ENCODE measurements at places on chromosomes 5 and 9. TPM values are rescaled to one million over a fixed set of nuclear protein-coding genes. Genes with fewer than 3 reads are reported as not detected.

- DNase-seq: peak; percentile 66
These were observed 29.5 kb downstream of the MTAP start for GRCh38 chr9:21831841-21832509.

DNA sequence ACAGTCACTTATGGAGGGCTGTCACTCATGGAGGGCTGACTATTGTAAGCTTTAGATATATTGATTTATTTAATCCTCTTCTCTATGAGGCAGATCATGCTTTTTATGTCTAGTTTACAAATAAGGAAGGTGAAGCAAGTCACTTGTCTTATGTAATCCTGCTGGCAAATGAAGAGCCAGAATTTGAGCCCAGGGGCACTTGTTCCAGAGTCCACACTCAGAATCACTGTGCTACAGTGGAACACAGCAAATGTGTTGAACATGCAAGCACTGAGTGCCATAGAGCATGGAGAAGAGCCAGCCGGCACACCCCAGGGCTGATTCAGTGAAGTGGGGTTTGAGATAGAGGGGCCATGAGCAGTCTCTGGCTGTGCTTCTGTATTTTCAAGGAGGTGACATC is 326.6 kb downstream of the MARCHF11 start:
- no peak for DNase-seq

Gene RIMOC1
- total RNA-seq: 23.6 TPM

GRCh38 chr9:90987566-90987965 is 185.9 kb downstream of the SYK start:
- no peak for DNase-seq

Gene UGT3A1
- not detected for total RNA-seq

GRCh38 chr5:98827161-98827560 is 53.7 kb downstream of the RGMB start:
- no peak for DNase-seq

GRCh38 chr9:89929315-89929672 is 324.5 kb downstream of the GADD45G start:
- DNase-seq: no peak

- DNase-seq: no peak
These were observed 223.3 kb downstream of the SEC61B start for GRCh38 chr9:99445371-99445891.

GRCh38 chr9:130215341-130216119 is 43.3 kb downstream of the NCS1 start:
- no peak for DNase-seq

DNA sequence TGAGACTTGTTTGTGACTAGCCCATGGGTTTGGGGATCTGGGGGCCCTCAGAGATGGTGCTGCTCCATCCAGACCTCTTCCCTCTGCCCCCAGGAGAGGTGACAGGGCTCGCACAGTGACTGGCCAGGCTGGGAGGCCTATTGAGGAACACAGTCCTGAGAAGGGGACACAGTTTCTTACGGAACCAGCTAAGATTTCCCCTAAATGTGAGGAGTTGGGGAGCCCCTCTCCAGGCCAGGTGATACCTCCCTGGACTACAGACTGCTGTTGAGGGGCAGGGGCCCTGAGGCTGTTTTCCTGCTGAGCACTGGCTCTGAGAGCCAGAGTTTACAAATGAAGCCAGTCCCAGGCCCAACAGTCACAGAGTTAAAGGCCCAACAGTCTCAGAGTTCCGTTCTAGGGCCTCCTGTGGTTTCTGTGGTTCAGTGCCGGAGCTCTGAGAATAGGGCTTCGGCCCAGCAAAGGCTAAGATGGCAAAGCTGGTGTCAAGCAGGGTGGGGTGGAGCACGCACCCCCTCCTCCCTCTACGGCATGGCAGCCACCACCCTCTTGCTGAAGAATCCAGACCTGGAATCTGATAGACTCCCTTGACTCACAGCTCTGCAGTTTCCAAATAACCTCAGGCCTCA is 1.1 kb upstream of the SEMA4D start:
- DNase-seq: no peak

- no peak for DNase-seq
These were observed 259.1 kb downstream of the SH3GL2 start for GRCh38 chr9:17837965-17838364.

DNA sequence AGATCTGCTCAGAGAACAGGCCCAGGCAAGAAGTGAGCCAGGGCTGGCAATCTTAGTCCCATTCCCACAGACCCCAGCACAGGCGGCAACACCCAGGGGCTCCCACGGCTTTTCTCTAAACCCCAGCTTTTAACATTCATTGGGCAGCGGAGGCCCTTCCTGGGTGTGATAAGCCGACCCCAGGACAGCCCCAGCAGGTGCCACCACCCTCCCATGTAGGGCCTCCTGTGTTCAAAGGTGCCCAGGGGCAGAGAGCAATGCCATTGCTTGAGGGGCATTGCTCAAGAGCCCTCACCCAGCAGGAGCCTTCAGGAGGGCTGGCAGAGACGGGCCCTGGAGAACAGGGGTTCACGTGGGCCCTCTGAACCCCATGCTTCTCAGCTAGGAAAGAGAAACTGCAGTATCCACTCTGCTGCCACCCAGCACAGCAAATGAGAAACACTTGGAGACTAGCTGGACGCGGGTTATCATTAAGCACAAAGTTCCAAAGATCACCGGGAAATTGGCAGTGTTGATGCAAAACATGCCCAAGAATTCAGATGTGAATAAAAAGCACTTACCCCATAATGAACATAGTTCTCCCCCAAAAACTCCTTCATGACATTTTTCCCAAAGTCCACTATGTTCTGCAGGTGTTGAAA is 13.9 kb downstream of the IPPK start:
- peak; percentile 35 for DNase-seq

DNA sequence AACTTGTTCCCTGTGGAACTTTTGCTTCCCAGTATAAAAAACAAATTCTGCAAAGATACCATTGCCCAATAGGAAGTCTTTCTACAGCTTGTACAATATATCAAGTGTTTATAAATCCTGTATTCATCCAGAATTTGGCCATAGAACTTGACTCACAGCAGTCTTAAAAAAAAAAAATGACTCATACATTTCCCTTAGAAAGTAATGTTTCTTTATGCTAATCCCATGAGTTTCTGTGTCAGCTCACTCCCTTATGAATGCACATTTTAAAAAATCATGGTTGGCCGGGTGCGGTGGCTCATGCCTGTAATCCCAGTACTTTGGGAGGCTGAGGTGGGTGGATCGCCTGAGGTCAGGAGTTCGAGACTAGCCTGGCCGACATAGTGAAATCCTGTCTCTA is 89.3 kb upstream of the DMRT1 start:
- no peak for DNase-seq

GRCh38 chr5:11700391-11700790 is 203.9 kb downstream of the CTNND2 start:
- DNase-seq: no peak

Gene ARHGEF39
- 22.8 TPM for total RNA-seq

- DNase-seq: no peak
These were observed 1023.1 kb upstream of the DMAC1 start for GRCh38 chr9:8822667-8823025.

GRCh38 chr5:27708534-27708933 is 670.1 kb upstream of the CDH9 start:
- no peak for DNase-seq

Gene GABBR2
- total RNA-seq: not detected

DNA sequence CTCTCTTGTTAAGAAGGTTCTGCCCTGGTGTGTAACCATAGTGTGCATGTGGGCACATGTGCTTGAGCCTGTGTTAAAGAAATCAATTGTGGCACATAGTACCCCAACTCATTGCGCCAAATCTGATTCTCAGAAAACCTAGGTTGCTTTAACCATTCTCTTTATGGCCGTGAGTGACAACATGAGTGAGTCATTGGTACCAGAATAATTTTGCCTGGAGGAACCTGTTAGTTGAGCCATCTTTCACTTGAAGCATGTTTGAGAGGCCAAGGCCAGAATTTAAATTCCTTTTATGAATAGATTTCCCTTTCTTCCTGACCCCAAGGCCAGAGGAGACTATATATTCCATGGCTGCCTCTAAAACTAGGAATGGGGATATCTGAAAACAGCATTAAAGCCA is 35.2 kb upstream of the SLC36A2 start:
- DNase-seq: no peak

Gene FOXD4L4
- 0.25 TPM for total RNA-seq

- DNase-seq: no peak
These were observed 21.0 kb downstream of the DBH start for GRCh38 chr9:133657120-133657661.

- DNase-seq: no peak
These were observed 10.2 kb downstream of the NFX1 start for GRCh38 chr9:33300546-33300945.

DNA sequence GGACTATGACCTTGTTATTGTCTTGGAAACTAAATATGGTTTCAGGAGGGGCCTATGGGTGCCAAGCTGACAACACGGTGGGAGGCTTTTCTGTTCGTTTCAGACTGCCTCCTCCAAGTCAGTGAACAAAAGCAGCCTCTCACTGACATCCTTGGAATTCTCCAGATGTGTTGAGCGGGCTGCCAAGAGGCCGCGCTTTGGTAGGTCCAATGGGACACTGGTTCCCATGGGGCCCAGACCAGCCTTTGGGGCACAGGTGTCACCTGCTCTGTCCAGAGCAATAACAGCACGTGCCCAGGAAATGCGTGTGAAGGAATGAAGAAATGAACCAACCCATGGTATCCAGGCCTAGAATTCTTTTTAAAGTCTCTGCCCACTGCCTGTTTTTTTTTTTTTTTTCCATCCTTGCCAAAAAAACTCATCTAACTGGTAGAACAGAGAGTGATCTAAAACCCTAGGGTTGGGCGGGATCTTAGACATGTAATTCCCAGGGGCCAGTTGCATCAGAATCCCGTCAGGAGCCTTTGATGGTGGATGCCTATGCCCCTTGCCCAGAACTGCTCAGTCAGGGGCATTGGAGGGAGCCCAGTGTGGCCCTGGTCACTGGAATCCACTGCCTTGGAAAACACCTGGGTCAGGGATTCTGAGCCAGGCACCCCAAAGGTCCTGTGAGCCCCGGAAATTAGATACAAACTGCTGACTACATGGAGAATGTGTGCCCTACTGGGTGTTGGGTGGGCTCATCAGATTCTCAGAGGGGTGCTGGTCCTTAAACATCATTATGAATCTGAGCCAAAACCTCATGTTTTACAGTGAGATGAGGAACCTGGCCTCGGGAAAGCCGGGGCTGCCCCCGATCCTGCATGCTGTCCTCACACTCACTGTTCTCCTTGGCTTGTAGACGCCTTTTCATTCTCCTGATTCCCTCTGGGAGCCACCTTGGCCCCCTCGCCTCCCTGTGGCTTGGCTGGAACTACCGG is 60.1 kb downstream of the GTF3C4 start:
- DNase-seq: no peak

GRCh38 chr9:4663956-4664355 is 1.9 kb downstream of the PLPP6 start:
- no peak for DNase-seq

- peak; percentile 80 for DNase-seq
These were observed 39.9 kb downstream of the MOCS2 start for GRCh38 chr5:53069626-53070025.

Gene SLC45A2
- total RNA-seq: not detected

Gene GABRA1
- not detected for total RNA-seq

GRCh38 chr9:78839252-78839651 is 542.3 kb downstream of the PSAT1 start:
- DNase-seq: no peak

GRCh38 chr5:57509501-57510260 is 27.1 kb upstream of the ACTBL2 start:
- DNase-seq: no peak

DNA sequence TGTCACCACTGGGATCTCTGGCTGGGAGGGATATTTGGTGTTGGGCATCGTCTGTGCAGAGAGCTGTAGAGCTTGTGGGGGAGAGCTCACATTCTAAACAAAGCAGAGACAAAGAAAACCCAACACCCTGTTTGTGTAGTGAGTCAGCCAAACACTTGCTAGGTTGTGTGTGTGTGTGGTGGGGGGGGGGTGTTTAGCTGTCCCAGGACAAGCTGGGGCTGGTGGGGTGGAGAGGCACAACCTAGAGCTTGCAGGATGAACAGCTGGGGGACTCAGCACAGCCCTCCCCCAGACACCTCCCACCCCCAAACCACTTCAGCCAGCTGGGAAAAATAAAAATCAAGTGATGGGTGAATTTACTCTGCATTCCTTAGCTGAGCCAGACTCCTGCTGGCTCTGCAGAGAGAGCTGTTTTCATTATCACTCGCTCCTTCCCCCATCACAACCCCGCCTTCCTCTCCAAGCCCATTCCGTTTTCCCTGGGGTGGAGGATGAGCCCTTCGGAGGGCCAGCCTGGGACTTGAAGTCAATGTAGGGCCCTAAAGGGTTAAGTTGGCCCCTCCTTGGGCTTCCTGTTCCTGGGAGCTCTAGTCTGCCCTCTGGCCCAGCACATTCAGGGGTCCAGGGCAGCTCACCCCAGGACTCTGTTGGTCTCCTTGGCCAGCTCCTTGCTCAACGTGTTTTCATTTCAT is 2.6 kb downstream of the OLFML2A start:
- DNase-seq: no peak

- no peak for DNase-seq
These were observed 99.1 kb downstream of the ENC1 start for GRCh38 chr5:74541381-74541781.

- peak; percentile 11 for DNase-seq
These were observed 250.9 kb downstream of the CD180 start for GRCh38 chr5:66945389-66946349.

DNA sequence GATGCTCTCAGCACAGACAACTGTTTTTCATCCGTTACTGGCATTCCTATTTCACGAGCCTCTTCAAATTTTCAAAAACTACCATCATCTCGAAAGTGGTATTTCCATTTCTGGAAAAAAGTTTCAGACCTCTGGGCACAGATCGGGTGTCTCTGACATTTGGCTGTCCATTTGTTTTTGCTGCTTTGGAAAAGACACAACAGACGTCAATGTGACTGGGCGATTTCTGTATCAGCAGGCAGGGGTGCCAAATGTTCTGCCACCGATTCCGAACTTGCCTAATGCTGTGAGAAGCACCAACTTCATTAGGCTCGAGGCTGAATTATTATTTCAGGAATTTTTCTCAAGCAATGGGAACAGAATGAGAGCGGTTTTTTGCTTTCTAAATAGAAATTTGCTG is 105.6 kb downstream of the ARSB start:
- no peak for DNase-seq

DNA sequence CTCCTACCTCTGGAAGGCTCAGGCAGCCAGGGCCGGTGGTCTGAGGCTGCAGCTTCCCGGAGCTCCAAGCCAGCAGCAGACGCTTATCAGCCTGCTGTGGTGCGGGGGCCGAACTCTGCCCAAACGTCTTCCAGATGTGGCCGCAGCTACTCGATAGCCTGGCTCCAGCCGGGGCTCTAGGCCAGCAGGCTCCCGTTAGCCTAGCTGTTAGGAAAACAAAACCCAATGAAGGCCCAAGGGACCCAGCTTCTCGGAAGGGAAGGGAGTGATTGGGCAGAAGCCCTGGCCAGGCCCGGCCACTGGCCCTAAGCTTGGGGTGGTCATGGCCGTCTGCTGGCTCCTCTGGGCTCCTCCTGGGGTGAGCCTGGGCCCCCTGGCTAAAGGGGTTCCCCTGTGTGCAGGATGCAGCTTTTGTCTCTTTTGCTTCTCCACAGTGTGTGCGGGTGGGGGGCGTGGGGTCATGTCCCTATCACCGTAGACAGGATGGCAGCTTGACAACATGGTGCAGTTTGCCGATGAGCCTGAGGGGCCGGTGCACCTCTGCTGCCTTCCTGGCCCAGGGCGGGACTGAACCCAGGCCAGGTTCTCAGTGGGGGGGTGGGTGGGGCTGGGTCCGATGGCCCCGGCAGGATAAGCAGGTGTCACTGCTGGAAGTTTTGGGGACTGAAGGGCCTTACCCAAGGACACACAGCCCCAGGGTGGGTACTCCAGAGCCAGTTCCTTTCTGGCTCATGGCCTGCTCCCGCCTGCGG is 18.7 kb downstream of the MYMK start:
- DNase-seq: no peak

Measured in activated naive CD4-positive, alpha-beta T cell treated with anti-CD3 and anti-CD28 coated beads, Interleukin-2, amount 50 U/mL, for 72 hours (primary cell).